Mucosa of descending colon (tissue), 3 donors: ENCODE measurements at places on chromosomes 5 and 9.

GRCh38 chr5:161396171-161396570, 150.4 kb downstream of the GABRB2 start:
- no peak for DNase-seq

GRCh38 chr5:120628156-120628555, 164.1 kb downstream of the PRR16 start:
- no peak for DNase-seq

DNA sequence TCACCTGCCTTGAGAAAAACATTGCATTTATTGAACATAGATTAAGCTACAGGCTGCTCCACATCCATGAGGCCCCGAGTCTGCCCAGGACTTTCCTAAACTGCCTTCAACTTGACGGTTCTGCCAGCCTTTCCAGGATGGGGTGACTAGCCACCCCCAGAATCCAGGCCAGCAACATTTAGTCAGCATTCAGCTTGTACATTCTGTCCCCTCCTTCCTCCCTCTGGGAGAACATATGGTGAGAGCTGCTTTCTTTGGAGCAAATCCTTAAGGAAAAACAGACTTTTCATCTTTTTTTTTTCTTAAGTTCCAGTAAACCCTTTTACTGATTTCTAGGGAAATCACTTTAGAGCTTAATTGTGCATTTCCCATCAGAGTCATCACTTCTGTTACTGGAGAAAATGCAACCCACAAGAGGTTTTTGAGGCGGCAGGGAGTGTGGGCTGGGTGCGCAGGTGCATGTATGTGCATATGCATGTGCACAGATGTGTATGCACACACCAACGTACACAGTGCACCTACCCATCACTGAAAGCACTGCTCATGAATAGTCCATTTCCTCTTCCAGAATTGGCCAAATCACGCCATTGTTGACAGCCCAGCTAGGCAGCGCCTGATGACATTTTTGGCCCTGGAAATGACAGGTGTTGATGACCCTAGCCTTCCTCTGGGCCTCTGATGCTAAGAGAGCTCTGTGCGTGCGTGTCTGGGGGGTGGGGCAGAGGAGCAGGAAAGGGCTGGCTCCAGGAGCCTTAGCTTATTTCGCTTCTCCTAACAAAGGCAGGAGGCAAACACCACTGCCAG, 145.6 kb downstream of the HSD17B3 start:
- no peak for DNase-seq

GRCh38 chr5:96252596-96252995, 180.5 kb downstream of the PCSK1 start:
- no peak for DNase-seq

- DNase-seq: no peak
Observed at GRCh38 chr5:159021901-159022556, 77.7 kb downstream of the EBF1 start.

DNA sequence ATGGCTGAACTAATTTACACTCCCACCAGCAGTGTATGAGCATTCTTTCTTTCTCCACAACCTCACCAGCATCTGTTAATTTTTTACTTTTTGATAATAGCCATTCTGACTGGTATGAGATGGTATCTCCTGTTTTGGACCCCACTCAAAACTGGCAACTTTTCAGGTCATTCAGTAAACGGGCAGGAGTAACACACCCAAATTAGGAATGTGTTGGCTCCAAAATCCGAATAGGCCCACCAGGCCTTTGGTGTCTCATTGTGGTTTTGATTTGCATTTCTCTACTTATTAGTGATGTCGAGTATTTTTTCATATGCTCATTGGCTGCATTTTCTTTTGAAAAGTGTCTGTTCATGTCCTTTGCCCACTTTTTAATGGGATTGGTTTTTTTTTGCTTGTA, 517.1 kb downstream of the TMEM232 start:
- DNase-seq: no peak

DNA sequence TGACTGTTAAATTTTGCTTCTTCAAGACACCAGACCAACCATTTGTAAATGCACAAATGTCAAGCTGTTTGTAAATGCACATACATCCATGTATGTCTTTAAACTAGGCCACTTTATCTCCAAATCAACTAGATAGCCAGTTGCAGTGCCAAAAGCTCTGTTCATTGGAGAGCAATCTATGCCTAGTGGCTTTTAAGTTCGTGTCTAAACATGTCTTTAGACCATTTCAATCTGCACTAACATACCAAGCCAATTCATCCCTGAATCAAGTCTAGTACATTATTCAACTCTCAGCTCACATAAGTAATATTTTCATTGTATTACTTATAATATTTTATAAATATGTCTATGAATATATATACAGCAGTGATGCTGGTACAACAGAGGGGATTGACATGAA, 985.9 kb downstream of the CDH18 start:
- DNase-seq: no peak

DNA sequence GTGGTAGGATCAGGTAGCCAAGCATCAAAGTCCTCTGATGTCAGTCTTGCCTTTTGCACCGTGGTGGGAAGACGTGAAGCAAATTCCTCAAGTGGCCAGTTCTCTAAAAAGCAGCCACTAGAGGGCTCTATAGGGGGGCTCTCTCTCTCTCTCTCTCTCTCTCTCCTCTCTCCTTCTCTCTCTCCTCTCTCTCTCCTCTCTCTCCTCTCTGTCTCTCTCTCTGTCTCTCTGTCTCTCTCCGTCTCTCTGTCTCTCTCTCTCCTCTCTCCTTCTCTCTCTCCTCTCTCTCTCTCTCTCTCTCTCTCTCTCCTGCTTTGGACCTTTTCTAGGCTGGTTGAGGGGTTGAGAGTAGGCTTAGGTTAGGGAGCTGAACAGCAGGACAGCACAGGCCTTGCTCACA, 13.9 kb upstream of the OSMR start:
- no peak for DNase-seq

- DNase-seq: no peak
Observed at GRCh38 chr5:119339965-119340364, 15.9 kb upstream of the TNFAIP8 start.

- DNase-seq: no peak
Observed at GRCh38 chr5:139636975-139637408, 11.2 kb upstream of the CXXC5 start.

- DNase-seq: no peak
Observed at GRCh38 chr9:125878164-125878631, 131.0 kb downstream of the PBX3 start.

- DNase-seq: no peak
Observed at GRCh38 chr9:135347461-135347860, 132.1 kb upstream of the PPP1R26 start.
